ENCODE measurements at places on chromosomes 16 and 17.

DNA sequence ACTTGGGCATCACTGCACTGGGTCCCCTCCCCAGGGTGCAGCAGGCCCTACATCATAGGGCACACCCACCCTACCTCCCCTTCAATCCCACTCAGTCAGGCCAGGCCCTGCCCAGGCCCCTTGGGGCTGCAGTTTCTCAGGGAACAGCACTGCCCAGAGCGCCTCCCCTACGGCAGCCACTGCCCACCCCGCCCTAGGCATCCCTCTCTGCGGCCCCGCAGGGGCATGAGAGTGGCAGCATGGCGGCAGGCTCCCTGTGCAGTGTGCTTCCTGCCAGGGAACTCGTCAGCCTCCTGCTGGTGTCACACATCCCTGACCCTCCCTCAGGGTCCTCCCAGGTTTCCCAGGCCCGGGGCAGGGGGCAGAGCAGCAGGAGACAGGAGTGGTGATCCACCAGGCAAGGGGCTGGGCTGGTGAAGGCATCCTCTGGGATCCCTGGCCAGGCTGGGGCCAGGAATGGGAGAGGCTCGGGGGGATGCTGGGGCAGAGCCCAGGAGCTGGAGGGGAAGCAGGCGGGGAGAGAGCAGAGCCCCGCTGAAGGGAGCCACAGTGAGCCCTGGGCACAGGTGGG is 16.2 kb upstream of the BAHCC1 start:
- no peak for DNase-seq

- no peak for DNase-seq
Measured at GRCh38 chr16:87541872-87542234, 49.0 kb upstream of the ZCCHC14 start.

DNA sequence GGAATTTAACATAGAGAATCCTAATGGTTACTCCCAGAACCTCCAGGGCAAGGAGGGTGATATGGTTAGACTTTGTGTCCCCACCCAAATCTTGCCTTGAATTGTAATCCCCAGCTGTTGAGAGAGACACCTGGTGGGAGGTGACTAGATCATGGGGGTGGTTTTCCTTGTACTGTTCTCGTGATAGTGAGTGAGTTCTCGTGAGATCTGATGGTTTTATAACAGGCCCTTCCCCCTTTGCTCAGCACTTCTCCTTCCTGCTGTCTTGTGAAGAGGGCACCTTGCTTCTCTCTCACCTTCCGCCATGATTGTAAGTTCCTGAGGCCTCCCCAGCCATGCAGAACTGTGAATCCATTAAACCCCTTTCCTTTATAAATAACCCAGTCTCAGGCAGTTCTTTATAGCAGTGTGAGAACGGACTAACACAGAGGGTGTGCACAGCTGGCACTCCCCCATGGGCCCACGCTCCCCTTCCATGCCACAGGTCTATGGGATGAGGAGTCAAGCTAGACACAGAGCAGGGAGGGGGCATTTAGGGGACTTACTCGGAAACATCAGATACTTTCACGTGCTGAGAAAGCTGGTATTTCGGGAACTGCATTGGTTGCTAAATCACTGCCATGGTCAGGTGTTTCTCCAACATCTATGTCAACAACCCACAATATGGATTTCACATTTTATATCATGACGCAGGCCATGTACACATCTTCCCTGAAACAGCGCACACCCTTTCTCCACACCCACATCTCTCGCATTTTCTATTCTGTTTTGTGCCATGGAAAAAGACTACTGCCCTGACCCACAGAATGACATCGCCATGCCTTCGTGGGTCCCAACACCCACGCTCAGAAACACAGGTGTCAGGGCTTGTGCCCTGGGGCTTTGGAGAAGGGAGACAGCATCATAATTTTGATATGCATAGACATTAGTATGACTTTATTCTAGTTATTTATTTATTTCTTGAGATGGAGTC is 199.1 kb upstream of the GSE1 start:
- peak; percentile 18 for DNase-seq

GRCh38 chr16:83574388-83574787 is 233.4 kb upstream of the HSBP1 start:
- no peak for DNase-seq

- no peak for DNase-seq
Measured at GRCh38 chr17:58189436-58190146, 2.9 kb upstream of the EPX start.

DNA sequence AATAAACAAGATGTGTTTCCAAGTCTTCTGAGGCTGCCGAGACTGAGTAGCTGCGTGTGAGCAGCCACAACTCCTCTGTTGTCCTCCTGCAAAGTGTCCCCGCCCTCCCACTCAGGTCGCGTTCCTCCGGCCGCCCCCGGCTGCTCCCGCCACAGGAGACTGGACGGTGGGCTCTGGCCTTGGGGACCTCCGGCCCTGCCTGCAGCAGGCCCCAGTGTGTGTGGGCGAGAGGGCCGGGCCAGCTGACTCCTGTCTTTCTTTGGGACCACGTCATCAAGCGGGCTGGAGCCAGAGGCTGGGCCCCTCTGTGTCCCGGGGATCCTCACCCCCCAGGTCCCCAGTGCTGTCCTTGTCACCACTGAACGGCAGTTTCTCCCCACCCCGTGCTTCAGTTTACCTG is 175.3 kb downstream of the NPIPB11 start:
- no peak for DNase-seq
